ENCODE measurements at places on chromosomes 11 and 22.

DNA sequence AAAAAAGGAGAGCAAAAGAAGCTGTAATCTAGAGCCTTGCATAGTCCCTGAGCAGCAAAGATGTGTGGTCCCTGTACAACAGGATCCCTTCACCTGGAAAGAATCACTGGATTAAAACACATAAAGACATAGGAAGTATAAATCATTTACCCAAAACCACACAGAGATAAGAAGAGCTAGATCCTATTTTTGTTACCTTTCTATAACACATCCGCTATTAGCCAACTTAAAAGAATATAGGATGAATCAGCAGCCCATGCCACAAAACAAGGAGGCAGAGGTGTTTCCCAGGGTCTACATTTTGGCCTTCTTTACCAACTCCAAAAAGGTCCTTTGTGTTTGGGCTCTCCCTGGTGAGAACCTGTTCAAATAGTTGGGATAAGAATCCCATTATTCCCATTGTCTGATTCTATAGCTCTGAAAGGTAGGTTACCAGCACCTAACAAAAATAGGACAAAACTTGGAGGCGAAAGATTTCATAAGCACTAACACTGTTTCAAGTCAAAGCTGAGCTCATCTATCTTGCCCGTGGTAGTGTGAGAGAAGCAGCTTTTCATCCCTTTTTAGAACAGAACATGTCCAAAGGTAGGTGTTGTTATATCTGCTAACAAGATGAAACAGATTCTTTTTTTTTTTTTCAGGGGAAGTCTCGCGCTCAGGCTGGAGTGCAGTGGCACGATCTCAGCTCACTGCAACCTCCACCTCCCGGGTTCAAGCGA lies 26.8 kb downstream of the PAK1 start:
- no peak for DNase-seq

- no peak for DNase-seq
Observed at GRCh38 chr11:62141111-62142042, 17.6 kb downstream of the INCENP start.

DNA sequence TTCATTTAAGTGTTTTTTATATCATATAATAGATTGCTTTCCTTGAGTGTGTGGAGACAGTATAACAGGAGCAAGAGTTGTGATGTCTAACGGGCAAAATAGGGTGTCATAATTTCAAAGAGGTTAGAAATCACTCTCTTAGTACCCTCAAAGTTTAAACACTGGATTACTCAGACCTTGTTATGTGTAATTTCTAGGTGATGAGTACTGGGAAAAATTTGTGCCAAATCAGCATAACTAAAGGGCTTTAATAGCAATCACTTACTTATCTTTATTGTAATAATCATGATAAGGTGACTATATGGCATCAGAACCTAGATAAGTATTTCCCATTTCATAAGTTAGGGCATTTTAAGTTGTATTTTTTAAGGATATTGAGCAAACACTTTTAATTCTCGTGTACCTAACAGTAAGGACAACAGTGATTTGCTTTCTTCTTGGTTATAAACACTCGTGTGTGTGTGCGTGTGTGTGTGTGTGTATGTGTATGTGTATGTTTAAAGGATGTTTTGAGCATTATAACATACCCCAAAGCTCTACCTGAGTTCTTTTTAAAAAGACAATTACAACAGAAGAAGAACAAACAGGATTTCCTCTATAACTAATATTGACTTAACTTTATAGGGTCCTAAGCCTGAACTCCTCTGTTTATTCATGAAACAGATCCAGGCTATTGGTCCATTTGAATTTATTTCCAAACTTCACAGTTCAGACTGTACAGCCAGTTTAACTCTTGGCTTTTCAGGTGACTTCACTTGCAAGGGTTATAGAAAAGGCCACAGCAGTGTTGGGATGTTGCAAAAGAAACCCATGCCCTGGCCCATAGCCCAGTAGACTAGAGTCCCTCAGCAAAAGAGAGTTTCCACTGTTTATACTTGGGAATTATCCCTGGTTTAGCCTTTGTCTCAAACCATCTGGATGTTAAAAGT lies 23.7 kb upstream of the PDE3B start:
- DNase-seq, result no peak

GRCh38 chr11:15166204-15166603 lies 51.5 kb downstream of the INSC start:
- no peak for DNase-seq

GRCh38 chr22:17927062-17927461 lies 97.3 kb downstream of the MICAL3 start:
- no peak for DNase-seq

- DNase-seq, result no peak
Observed at GRCh38 chr22:46430961-46431838, 95.7 kb downstream of the TRMU start.

Data from NCI-H1436 treated with DMSO at 0.1 percent for 48 hours (cell line).